ENCODE measurements at places on chromosomes 3 and 15.

DNA sequence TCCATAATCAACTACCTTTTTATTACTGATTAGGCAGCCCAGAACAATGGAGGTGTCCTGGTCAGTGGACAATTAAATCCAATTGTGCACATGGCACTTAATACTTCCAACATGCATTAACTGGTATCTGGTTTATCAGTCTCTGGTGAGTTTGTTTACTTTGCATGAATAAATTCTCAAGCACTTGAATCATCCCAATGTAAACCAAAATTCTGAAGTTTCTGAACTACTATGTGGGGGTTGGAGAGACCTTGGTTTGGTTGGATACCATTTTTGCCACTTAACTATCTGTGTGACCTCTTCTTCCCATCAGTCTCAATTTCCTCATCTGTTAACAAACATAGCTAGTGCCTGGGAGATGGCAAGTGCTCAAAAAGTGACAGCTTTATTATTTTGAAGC is 70.5 kb upstream of the MAP4 start:
- peak; percentile 11 for DNase-seq

DNA sequence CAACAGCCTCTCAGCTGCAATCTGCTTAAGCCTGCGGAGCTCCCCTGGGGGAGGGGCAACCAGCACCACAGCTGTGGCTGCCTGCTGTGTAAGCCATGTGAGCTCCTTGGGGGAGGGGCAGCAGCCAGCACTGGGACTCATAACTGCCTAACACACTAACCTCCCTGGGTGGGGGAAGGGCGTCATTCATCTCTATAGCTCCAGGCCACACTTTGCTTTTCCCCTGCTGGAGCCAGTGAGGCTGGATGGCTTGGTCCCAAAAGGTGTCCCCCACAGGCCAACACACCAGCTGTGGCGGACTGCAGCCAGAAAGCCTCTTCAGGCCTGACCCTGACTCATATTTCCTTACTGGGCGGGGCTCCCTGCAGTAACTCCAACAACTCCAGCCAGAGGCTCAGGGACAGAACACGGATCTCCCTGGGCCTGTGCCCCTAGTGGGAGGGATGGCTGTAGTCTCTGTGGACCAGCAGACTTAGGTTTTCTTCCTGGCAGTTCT is 129.8 kb downstream of the PPM1L start:
- peak; percentile 65 for DNase-seq

- no peak for DNase-seq
Measured at GRCh38 chr3:24538891-24539290, 44.2 kb upstream of the THRB start.

DNA sequence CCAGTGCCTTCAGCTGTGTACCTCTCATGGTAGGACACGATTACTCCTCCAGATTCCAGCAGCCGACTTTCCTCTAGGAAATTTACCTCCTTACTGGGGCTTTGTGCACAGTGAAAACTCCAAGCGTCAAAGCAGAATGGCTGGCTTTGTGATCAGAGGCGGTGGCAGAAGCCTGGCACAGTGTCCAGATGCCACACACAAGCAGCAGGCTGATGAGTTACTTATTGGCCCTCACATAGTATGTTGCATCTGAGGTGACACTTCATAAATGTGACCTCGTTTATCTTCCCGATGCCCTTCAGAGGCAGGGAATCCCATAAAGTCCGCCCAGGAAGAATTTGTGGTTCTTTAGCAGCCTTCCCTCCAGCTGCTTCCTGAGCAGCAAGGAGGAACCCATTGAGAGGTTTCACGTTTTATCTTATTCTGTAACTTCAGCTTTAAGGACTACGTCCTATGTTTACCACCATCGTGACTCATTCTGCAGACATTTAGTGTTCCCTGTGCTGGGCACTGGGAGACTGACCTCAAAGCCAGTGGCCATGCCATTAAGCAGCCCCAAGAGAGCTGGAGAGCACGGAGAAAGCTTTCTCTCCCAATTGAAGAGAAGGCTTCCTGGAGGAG is 107.1 kb upstream of the C15orf61 start:
- no peak for DNase-seq

DNA sequence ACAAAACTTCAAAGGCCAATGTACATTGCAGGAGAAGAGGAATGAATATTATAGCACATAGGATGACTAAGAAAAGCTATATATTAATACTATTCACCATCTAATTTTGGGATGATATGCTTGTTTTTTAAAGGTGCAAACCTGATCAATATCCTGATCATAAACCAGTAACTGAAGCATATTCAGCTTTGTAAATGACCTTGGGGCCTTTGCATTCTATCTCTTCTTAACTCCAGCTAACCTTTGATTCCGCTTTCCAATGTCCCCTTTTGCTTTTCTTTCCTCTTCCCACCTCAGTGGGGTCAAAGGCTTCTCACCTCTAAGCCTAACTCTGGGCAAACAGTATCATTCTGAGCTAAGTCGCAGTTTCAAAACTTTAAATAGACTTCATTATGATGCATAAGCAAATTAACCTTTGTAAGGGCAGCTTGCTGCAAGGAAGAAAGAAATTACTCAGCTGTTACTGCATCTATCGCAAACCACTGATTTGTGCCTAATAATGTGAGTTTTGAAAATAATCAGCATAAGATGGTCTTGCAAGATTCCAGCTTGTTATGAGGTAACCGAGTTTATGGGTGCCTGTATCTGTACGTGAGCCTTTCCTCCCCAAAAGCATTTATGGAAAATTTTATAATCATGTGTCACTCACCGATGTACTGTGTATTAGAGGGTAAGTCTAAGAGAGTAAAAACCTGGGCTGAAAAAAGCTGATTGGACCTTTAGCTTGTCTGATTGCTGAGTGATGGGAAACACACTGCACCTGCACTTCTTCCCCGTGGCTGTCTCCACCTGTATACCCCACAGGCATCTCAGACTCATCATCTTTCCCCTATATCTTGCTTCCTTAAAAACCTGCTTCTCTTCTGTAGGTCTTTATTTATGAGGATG is 116.8 kb downstream of the TPRG1 start:
- no peak for DNase-seq

DNA sequence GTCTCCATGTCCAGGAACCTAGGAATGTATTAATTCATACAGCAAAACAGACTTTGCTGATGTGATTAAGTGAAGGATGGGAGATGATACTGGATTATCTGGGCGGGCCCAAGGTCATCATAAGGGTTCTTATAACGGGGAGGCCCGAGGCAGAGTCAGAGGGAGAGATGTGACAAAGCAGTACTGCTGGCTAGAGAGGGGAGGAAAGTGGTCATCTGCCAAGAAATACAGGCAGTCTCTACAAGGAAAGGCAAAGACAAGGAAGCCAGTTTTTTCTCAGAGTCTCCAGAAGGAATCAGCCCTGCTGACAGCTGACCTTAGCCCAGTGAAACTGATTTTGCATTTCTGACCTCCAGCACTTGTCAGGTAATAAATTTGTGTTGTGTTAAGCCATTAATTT is 66.2 kb upstream of the CORO2B start:
- no peak for DNase-seq

GRCh38 chr3:66255865-66256264 is 35.1 kb downstream of the SLC25A26 start:
- no peak for DNase-seq

GRCh38 chr15:42903388-42904324 is 16.9 kb downstream of the TTBK2 start:
- no peak for DNase-seq

- DNase-seq, result no peak
Measured at GRCh38 chr3:79245284-79246138, 522.3 kb downstream of the ROBO1 start.

DNA sequence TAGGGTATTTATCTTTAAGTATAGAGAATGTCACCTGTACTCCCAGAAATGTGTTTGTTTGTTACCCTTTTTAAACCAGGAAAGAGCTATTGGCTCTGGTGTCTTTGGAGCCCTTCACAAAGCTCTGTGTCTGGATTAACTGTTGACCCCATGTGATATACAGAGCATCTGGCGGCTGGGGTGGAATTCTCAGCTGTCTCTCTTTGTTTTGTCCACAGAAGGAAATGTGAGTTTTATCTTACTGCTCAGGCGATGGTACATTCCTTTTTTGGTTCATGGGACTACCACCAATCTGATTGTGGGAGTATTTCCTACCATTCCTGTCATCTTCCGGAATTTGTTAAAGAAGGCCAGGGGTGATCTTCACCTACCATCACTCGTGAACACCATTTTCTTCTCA is 120.3 kb downstream of the AKAP13 start:
- no peak for DNase-seq

GRCh38 chr3:71051893-71052687 is 531.4 kb downstream of the FOXP1 start:
- no peak for DNase-seq

DNA sequence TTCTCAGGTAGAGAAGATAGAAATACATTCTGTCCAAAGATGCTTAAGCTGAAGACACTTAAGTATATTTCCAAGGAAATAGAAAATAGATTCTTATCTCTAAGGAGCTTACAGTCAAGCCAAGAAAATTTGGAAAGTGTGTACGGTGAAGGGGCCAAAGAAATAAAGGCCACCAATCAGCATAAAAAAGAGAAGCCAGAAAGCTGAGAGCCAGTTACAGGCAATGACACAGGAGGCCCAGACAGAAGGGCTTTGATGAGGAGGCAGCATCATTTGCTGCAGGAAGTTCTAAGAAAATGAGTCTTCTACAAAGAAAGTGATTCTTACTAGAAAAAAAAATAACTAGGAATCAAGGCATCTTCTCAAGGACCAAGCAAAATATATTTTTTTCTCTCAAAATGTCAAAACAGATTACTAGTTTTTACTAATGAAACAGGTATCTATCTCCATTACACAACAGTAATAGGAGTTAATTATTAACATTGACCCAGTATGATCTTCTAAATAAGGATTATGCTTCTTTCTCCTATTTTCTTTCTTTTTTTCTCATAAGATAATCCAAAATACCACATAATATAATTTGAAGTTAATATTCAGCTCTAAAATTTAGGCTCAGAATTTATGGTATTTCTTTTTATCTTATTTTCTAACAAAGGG is 82.1 kb upstream of the PHLDB2 start:
- DNase-seq, result no peak

DNA sequence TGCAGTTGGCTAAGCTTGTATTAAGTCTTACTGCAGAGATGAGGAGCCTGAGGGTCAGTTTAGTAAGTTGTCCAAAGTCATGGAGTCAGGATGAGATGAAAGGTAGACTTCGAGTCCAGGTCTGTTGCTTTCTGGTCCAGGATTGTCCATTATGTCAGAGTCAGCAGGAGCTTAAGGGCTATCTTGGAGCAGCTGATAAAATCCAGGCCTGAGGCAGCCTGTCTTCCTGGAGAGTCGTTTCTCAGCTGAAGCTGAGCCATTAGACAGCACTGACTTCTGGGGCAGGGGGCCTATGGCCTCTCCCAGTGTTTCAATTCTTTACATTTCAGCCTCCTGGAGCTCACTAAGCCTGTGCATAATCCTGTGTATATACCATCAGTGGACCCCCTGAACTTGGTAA is 219.5 kb upstream of the GAP43 start:
- DNase-seq, result no peak

GRCh38 chr3:124600765-124601164 is 129.5 kb upstream of the UMPS start:
- DNase-seq, result no peak

DNA sequence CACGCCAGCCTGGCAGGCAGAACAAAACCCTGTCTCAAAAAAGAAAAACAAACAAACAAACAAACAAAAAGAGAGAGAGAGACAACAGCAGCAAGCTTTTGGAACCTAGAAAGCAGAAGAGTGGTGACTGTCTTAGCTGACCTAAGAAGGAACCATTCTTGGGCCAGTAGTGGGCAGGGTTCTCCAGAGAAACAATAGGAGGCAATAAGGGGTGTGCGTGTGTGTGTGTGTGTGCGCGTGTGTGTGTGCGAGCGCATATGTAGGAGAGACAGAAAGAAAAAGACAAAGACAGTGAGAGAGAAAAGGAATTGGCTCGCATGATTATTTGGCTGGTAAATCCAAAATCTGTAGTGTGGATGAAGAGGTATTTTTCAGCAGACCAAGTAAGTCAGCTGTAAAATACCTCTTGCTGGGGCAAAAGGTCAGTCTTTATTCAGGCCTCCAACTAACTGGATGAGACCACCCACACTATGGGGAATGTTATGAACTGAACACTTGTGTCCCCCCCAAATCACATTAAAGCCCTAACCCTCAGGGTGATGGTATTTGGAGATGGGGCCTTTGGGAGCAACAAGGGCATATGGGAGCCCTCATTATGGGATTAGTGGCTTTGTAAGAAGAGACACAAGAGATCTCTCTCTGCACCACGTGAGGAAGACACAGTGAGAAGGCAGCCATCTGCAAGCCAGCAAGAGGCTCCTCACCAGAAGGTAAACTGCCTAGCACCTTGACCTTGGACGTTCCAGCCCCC is 15.1 kb upstream of the BLM start:
- no peak for DNase-seq

GRCh38 chr3:149967086-149967685 is 3.5 kb downstream of the PFN2 start:
- DNase-seq, result no peak

DNA sequence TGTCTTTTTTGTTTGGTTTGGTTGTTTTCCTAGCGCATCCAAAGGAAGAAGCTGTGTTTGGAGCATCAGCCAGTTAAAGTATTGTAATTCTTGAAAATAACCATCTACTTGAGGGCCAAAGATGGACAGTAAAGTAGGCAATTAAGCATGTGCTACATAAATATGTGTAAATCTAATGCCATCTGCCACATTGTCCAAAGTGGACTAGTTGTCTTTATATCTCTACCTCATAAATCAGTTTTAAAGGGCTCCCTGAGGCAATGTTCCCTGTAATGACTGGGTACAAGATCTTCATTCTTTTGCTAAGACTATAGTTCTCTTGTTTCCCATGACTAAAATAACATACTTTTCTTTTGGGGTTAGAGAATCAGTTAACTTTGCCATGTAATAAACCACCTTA is 460.0 kb upstream of the RARB start:
- DNase-seq, result no peak

GRCh38 chr3:21645121-21645897 is 105.7 kb downstream of the ZNF385D start:
- DNase-seq, result no peak

DNA sequence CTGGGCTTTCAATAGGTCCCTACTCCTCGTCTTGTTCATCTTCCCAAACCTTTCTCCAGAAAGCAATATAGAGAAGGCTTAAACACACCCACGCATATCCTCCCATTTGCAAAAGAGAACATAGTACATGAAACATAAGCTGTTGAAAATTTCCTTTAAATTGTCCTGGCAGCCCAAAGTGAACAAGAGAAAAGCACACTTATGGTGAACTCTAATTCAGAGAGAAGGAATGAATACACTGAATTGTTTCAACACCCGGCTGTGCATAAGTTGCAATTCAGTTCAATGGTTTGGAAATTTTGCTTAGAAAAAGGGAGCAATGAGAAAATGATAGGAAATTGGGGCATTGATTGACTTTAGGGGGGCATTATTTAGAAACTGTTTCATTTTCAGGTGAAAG is 202.6 kb downstream of the TIGIT start:
- DNase-seq, result no peak
